Stimulated activated CD4-positive, alpha-beta T cell treated with anti-CD3 and anti-CD28 coated beads, Interleukin-15, amount 100 ng/mL, for 1 hour (primary cell): ENCODE measurements at places on chromosomes 6 and 20.

DNA sequence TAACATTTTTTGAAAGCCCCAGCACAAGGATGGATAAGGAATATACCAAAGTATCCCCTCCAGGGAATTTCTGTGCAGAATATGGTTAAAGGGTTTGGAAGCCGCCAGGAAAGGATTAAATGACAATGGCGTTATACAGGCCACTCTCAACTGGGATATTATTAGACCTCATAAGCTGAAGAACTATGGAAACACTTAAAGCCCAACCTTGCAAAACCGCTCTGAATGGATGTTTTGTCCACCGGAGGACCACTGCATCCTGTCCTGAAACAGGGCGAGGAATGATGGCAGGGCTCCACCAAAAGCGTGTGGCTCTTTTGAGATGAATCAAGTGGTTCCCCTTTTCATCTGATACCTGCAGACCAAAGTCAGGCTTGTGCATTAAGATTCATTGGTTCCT lies 32.4 kb downstream of the NFATC2 start:
- no peak for DNase-seq

DNA sequence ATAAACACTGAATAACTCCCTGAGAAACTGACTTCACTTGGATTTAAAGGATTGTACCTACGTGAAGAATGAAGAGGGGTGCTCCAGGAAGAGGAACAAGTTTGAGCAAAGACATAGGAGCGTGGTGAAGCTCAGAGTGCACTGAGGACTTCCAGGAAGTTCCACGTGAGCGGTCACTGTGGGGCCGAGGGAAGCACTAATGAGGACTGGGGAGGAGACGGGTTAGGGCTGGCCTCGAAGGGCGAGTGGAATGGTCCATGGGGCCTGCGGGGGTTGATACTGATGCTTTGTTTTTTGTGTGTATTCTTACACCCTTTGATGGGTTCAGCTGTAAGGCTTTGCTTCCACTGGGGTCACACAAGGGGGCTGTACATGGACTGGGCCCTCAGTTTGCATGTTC lies 91.9 kb downstream of the CDH4 start:
- DNase-seq, result no peak

DNA sequence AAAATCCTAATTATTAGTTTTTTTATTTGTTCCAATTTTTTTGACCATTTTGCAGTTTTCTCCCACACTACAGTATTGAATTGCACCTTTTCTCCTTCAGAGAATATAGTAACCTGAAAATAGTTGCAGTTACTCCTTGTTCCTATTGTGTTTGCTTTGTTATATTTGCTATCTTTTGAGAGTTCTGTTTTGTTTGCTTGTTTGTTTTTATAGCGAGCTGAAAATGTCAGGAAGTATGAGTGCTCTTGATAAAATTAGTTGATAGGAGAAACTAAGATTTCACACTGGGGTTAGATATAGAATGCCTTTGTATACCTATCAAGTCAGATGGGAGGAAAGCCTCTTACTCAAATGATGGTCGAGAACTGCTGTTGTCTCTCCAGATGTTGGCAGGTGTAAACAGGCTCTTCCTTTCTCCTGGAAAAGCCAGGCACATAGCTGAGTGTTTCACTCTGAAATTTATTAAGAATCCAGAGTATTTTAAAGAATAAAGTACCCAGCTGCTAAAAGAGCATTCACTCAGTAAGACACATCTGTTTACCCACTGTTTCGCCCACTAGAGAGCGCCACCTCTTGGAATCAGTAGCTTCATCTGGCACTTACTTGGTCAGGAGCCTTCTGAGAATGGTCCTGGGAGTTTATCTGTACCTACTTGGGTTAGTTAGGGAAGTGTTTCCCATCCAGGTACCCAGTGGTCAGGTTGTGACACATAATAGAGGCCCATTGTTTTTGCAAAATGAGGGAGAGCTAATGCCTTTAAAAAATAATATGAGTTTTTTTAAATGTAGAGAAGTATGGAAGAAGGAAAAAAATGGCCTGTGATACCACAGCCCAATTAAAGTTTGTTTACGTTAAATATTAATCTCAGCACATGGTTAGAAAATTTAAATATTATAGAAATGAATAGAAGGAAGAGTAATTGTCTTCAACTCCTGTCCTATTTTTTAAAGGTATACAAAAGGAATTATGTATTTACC lies 11.2 kb downstream of the NT5DC1 start:
- DNase-seq, result no peak

DNA sequence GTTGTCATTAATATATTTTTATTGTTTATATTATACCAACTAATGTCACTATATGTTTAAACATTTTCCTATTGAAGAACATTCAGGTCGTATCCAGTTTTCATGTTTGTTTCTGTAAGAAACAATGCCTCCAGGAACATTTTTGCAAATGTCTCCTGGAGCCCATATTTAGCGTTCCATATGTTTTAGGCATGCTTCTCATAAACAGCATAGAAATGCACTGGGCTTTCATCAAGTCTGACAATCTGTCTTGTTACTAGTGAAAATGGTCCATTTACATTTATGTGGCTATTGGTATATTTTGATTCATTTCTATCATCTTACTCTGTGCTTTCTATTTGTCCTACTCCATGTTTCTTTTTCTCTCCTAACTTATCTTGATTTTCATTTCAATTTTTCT lies 431.7 kb downstream of the TFAP2A start:
- no peak for DNase-seq

- no peak for DNase-seq
Measured at GRCh38 chr6:70763754-70764510, 96.2 kb downstream of the SMAP1 start.

GRCh38 chr6:133286765-133287164 lies 45.6 kb downstream of the EYA4 start:
- DNase-seq, result no peak

DNA sequence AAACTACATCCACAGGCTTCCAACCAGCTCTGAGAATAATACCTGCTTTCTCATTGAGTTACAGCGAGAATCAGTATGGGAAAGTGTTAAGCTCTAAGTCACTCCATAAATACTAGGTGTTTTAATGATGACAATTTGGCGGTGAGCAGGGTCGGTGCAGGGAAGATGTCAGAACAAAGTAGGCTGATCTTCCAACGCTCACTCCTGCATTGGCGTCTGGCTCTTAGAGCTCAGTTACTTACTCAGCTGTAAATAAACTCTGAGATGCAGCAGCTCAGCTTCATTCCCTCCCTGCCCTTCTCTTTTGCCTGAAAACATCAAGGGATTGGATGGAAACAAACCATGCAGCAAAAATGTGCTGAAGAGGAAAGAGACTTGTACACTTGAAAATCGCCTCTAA lies 102.5 kb upstream of the SPACA1 start:
- no peak for DNase-seq

- no peak for DNase-seq
Measured at GRCh38 chr6:145813285-145814034, 1.1 kb downstream of the FBXO30 start.

DNA sequence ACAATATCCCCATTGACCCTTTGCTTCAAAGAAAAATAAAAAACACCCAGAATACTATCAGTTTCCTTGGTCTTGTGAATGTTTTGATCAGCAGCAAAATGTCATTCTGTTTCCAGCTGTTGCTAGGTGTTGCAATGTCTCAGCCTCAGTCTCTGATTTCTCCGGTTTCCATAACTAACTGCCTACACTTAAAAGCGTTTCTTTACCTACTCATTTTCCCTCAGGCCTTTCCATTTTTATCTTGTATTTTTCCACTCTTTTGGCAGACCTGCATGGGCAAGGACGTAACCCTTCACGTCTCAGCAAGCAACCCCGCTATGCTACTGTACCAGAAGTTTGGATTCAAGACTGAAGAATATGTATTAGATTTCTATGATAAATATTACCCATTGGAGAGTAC lies 49.4 kb downstream of the KAT14 start:
- no peak for DNase-seq

- DNase-seq, result no peak
Measured at GRCh38 chr6:64266351-64266821, 630.8 kb downstream of the PHF3 start.
